NCI-H510A treated with DMSO at 0.1 percent for 48 hours (cell line): ENCODE measurements at places on chromosomes 3 and 15.

DNA sequence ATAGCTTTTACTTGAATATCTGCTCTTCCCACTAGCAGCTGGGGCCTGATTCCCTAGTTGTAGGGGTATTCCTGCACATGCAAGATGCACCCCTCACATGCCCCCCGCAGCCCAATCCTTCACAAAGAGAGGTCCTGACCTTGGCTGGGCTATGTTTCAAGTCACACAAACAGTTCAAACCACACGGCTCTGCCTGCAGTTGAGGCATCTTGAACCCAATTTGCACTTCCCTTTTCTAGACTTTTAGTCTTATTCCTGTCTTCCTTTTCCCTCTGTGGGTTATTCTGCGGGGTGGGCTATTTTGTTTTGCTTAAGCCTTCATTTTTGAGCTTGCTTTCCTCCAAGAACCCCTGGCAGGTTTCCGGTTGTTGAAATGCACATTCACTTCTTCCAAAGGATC, 13.3 kb upstream of the CCR1 start:
- DNase-seq, result no peak

- no peak for DNase-seq
Measured at GRCh38 chr3:55609230-55609827, 122.2 kb upstream of the WNT5A start.

DNA sequence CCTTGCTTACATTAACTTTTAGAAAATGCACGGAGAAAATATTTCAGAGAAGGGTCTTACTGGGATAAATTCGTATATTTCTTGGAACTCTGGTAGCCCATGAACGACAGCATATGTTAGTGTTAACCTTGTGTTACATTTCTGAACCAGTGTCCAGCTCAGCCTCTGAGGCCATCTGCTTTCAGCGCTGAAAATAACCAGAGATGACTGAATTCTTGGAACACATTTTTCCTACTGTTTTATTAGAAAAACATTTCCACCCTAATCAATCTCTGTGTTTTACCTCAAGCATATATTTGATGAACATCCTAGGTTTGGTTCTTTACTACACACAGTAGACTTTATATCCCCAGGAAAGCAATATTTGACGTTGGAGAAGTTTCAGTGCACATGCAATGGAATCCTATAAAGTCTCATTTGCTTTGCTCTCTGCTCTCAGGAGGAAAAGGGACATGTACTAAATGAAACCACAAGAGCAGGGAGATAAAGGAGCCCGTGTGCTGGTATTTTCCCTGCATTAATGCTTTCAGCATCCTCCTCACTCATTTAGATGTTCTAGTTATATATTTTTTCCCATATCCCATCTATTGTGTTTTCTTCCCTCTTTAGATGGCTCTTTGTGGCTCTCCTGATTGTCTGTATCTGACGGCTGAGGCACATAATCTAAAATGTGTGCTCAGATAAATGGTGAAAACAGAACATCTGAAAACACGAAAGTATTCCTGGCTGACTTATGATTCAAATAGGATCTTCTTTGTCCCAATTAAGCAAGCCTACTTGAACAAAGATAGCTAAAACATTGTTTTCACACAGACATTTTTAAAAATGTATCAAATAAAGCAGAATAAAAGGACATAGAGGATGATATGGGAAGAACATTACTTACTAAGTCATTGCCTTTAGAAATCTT, 151.7 kb upstream of the KCNMB2 start:
- no peak for DNase-seq

GRCh38 chr3:188385295-188385694, 231.3 kb downstream of the LPP start:
- no peak for DNase-seq

- DNase-seq, result no peak
Measured at GRCh38 chr3:49484471-49484870, 14.4 kb downstream of the DAG1 start.

DNA sequence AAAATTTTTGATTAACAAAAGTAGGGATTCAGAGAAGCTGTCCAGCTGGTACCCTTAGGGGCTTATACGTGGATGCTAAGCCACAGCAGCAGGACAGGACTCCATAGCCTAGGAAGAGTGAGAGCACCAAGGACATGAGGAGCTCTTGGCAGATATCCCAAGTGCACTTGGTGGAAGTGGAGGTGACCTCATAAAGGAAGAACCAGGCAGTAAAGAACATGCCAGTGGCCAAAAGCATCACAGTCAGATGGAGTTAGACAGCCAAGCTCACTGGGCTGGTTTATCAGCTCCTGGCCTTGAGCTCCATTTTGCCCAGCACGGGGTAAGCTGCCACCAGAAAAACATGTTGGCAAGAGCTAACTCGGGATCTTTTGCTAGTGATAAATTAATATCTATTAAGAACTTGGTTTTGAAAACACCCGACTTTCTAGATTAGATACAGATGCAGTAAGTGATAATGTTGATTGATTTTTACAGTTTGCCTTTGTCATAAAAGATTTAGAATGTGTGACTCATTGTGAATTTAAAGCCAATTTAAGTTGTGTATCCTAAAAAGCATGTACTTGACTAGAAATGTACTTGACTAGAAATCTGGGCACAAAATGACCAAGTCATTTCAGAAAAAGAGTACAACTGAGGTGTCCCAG, 108.0 kb downstream of the CMSS1 start:
- peak; percentile 29 for DNase-seq

GRCh38 chr15:47737477-47737876, 20.2 kb downstream of the SEMA6D start:
- no peak for DNase-seq

- DNase-seq, result no peak
Measured at GRCh38 chr15:101391981-101392640, 97.1 kb upstream of the SNRPA1 start.

GRCh38 chr15:42143356-42143755, 13.1 kb downstream of the PLA2G4F start:
- DNase-seq, result no peak

DNA sequence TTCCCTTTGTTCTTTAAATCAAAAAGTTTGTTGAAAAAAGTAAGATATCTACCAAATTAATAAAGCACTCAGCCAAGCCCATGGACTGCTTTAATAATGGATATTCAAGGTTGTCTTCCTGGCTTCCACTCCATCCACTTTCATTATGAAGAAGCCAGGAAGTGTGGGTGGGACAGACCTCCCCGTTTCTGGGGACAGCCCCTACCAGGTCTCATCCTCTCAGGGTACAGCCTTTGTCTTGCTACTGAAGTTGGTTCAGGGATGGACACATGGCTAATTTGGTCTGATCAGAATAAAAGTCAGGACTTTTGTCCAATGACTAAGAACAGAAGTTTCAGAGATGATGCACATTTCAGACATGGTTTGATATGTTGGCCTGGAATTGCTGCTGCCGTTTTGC, 32.6 kb downstream of the CCNB2 start:
- DNase-seq, result no peak

DNA sequence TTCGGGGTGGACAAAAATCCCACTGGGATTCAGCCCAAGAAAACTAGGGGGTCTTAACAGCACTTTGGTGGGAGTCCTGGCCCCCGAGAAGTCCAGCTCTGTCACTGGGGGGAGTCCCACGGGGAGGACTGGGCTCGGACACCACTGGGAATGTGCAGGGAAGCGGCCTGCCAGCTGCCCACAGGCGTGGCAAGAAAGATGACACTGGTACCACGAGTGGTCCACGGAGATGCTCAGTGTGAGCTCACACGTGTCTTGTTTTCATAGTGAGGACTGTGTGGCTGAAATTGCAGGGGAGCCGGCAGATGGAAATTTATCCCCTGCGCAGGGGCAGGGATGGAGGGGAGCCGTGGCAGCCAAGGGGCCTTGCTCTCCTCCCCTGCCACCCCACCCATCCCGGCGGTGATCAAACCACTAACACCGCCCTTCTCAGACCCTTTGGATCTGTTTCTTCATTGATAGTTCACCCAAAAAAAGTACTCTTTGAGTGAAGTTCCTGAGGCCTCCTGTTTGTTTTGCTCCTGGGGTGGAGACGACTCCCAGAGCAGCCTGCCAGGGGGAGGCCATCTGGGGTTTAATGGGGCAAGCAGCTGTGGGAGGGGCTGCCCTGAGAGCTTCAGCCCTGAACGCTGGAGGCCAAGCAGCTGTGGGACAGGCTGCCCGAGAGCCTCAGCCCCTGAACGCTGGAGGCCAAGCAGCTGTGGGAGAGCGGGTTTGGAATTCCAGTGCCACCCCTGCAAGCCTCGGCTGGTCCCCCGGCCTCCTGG, 130.9 kb downstream of the LRRK1 start:
- DNase-seq, result no peak

DNA sequence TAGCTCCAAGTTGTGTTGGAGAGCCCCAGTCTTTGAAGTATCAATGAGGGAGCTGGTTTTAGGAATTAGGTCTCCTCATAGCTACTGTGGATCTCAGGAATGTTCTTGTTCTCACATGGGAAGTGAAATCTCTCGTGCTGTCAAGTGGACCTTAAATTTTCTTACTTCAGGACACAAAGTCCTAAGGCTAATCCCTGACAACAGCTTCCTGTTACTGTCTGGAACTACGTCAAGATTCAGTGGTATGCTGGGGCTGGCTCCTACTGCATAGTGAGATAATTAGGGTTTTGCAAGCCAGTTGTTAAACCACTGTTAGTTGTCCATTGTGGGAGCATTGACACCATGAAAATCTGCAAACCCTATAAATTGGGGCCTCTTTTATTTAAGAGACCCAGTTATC, 22.8 kb downstream of the MESP1 start:
- no peak for DNase-seq

DNA sequence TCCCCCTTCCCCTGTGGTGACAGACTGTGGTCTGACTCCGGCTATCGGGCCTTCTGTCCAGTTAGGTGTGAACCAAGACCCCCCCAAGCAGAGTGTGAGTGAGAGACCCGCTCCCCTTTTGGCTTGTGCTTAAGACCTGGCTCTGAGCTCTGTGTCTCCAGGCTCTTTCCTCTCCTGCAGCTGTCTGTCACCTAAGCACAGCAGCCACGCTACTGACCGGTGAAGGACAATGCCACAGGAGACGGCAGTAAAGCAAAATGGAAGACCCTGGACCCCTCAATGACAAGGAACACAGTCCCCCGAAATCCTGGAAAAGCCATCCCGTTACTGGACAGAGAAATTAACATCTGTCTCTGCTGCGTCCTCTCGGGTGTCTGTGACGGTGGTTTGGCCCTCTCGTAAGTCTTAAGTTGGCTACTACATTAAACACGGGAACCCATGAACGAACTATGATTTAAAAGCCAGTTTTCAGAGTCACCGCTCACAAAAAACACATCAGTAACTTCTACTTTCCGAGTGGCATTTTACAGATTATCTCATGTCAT, 53.7 kb downstream of the CHSY1 start:
- no peak for DNase-seq

DNA sequence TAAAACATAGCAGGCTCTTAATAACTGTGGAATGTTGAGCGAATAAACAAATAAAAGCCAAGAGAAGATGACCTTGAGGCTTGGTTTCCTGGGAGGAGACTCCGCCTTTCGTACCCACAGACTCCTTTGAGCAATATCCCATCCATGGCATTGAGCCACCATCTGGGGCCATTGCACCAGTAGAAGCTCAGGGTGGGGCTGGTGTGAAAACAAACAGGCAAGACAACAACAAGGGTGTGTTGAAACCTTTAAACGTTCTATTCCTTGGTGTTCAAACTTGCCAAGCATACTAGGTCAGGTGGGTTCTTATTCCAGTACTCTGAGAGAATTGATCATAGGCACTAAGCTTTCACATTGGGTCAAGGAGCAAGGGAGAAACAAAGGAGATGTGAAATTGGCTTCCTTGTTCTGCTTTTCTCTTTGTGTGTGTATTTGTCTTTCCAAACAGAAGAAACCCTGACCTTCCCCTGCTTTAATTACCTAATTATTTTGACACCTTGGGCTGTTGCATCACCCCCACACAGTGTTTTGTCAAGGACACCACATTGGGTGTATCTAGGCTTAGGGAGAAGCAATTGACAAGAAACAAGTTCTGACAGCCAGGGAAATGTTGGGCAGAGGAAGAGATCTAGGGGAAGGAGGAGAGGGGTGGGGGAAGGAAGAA, 105.1 kb upstream of the BCL6 start:
- no peak for DNase-seq

DNA sequence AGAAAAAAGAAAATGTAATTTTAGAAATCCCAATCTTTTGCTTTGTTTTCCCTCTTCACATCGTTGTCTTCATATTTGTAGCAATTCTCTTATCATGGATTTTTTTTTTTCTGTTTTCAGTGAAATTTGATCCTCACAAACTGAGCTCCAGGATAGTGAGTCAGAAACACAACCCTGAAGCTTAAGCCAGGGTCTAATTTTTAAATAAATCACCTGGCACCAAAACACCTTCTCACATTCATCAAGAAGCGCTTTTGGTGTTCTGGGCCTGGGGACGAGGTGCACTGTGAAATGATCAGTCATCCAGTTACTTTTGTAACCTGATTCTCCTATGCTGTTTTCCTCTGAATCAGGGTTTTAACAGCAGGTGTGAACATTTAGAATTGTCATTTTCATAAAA, 87.7 kb downstream of the REC114 start:
- DNase-seq, result no peak

DNA sequence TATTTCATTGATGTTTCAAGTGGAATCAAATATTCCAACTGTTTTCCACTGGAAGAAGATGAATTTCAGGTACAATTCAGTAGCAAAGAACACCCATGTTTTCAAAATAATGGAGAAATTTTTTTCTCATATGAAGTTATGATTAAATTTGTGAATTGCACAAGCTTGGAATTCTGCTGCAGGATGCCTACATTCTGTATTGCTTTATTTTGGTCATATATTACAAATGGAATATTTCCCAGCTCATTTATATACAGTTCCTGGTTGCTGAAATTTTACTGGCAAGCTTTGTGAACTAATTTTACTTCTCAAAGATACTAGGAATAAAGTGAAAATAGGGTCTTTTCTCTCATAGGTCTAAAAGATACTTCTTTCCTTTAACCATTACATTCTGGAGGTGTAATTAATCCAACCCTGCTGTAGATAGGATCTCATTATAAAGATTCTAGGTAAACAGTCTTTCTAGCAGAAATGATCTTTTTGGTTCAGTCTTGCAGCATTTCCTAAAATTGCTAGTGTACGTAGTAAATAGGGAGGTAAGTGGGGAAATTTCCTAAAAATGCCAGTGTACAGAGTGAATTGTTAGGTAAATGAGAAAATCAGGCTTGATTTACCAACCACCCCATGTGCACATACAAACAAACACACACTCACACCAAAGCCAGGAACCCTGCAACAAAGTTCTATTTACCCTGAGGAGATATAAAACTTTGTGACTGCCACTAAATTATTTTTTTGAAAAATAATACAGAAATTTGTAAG, 393.5 kb upstream of the TPRG1 start:
- no peak for DNase-seq

- no peak for DNase-seq
Measured at GRCh38 chr15:68305420-68305871, 27.9 kb downstream of the FEM1B start.

DNA sequence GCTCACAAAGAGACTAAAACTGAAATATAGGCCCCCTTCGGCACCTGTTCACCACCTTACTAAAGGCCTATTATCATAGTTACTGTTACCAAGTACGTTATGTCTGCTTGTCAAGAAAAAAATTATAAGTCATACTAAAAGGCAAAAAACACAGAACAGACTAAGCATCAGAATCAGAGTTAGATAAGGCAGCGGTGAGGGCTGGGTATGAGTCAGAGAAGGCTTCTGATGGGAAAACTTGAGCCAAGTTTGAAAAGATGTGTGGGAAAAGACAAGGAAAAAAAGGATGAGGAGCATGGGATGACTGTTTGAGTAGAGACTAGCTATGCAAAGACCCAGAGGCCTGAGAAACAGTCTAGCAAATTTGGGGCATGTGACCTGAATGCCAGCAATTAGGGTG, 387.2 kb upstream of the SGO1 start:
- no peak for DNase-seq
